ENCODE measurements at places on chromosomes 13 and 19.

DNA sequence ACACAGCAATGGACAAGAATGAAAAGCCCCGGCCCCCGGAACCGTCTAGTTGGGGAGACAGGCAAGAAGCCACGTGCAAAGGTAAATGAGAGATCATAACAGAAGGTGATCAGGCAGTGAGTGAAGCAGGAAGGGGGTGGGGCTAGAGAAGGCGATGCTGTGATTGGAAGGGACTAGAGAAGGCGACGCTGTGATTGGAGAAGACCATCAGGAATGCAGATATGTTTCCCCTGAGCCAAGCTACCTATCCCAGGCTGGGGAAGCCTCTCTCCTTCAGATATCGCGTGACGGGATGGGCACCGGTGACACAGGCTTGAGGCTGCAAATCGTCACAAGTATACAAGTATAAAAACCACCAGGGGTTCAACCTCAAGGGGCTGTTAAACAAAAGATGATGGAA, 21.8 kb downstream of the DCAF15 start:
- no peak for DNase-seq

GRCh38 chr13:24267274-24267673, 42.1 kb upstream of the C1QTNF9 start:
- DNase-seq, result no peak

DNA sequence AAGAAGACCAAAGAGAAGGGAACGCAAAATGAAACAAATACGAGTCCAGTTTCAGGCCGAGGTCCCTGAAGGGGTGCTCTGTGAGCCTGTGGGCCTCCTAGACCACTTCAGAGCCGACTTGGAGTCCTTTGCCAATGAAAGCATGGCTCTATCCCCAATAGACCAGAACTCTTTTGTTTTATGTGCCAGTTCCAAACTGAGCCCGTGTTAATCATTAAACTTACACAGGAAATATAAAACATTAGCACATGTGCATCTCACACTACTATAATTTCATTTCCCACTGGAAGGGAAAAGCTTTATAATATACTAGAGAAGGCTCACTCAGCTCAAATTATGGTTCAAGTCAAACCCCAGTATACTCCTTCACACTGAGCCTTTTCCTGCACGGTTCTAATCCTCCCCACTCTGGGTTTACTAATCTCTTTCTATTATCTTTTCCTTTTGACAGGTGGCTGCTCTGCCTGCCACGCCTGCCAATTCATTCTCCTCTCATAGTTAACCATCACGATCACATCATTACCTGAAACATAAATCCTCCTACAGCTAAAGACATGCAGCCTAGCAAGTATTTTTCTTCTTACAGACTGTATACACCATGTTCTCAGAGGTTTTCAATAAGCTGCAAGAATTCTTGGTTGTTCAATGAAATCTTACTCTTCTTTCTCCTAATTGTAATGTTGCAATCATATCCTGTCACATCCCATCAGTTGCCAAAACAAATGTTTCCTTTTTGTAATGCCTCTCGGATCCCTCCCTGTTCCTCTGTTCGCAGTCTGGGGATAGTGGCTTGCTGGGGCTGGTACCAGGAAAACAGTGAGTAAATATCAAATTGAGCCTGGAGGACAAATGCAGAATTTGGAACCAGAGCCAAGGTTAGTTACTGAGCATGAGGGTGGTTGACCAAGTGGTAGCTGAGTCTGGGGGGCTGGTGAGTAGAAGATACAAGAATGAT, 18.8 kb upstream of the WASF3 start:
- DNase-seq, result no peak

DNA sequence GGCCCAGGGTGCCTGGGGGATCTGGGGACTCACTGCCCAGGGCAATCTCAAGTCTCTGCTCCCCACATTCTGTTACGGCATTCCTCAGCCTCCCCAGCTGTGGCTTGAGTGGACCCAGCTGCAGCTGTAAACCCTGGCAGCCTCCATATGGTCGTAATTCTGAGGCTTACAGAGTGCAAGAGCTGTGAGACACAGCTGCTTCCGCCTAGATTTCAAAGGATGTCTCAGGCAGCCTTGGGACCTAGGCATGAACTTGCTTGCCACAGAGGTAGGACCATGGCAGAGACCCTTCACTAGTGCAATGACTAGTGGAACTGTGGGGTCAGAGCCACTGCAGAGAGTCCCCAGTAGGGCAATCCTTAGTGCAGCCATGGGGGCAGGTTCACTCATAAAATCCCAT, 297.5 kb downstream of the ENOX1 start:
- no peak for DNase-seq

DNA sequence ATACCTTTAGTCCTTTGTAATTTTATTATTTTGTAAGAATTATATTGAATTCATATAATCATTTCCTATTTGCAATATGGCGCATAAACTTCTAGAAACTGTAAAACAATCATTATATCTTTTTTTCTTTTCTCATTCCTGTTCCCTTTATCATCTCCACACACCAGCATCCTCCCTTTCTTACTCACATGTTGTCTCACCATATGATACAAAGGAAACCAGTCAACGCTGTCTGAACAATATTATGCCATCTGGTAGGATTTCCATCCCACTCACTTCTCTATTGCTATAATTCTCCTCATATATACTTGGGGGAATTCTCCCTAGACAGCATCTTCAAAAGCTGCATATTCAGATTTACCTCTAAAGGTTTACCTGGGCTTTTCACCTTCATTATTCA, 389.8 kb downstream of the NDFIP2 start:
- no peak for DNase-seq

DNA sequence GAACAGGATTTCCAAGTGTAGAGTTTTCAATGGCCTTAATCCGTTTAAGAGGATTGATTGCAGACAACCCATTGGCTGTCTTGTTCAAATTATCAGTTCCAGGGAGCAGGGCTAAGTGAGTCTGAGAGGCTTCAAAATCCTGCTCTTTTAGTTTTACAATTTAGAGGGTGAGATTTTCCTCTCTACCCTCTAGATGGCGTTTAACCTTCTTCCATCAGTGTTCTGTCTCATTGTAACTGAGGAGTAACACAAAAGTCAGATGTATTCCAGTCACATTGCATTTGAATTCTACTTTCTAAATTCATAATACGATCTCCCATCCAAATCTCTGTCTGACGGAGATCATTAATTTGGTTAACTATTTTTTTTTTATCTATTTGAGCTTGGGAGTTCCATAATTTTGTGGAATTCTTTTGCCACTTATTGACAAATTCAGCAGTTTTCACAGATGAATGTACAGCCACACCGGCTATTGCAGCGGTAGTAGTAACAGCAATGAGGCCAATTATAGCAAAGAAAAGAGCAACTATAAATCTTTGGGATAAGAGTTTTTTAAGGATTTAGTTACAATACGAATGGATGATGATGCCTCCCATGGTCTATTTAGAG, 7.8 kb upstream of the C19orf84 start:
- no peak for DNase-seq

DNA sequence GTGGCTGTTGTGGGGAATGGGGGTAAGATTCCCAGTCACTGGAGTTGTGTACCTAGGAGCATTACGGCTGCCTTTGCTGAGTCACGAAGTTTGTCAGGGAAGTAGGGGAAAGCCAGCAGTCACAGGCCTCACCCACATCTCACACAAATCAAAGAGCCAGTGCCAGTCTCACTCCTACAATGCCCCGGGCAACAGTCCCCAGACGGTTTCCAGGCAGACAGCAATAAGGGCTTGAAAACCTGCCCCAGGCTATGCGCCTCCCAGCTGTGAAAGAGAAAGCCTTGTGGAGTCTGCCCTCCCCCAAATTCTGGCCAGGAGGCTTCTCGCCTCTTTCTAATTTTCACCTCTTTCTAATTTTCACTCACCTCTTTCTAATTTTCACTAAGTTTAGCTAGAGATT, 142.3 kb upstream of the EDNRB start:
- no peak for DNase-seq

GRCh38 chr19:9850235-9850959, 15.3 kb downstream of the PIN1 start:
- no peak for DNase-seq

- no peak for DNase-seq
Measured at GRCh38 chr13:113912596-113912995, 48.7 kb upstream of the GAS6 start.

- DNase-seq, result no peak
Measured at GRCh38 chr13:113825841-113826240, 38.0 kb downstream of the GAS6 start.

GRCh38 chr13:20902438-20903163, at the start of gene XPO4:
TSS of gene XPO4 (minus strand) at chr13:20902746. CDS start at chr13:20902738, 8 bp downstream.
- DNase-seq, result peak; percentile 73
